ENCODE measurements at places on chromosomes 16 and 17.

- DNase-seq = no peak
Measured at GRCh38 chr17:74641224-74641957, 17.9 kb upstream of the CD300E start.

DNA sequence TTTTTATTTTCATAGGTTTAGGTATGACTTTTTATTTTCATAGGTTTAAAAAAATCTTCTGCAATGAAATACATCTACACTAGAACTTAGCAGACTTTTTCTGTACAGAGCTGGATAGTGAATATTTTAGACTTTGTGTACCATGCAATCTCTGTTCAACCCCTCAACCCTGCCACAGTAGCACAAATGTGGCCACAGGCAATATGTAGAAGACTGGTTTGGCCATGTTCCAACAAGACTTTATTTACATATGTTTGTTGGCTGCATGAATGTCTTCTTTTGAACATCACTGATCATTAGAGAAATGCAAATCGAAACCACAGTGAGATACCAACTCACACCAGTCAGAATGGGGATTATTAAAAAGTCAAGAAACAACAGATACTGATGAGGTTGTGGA is 229.2 kb downstream of the SHISA9 start:
- DNase-seq = no peak

DNA sequence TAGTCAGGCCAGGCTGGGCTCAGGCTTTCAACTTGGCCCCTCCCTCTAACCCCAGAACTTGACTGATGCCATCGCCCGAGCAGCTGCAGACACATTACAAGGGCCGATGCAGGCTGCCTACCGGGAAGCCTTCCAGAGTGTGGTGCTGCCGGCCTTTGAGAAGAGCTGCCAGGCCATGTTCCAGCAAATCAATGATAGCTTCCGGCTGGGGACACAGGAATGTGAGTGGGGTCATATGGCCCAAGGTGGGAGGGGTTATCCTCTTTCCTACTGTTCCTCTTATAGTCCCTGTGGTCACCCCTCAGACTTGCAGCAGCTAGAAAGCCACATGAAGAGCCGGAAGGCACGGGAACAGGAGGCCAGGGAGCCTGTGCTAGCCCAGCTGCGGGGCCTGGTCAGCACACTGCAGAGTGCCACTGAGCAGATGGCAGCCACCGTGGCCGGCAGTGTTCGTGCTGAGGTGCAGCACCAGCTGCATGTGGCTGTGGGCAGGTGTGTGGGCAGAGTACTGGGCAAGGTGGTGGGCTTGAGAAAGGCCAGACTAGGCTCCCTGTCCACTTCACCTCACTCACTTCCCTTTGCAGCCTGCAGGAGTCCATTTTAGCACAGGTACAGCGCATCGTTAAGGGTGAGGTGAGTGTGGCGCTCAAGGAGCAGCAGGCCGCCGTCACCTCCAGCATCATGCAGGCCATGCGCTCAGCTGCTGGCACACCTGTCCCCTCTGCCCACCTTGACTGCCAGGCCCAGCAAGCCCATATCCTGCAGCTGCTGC is 2.1 kb upstream of the NRN1L start:
- DNase-seq = no peak

DNA sequence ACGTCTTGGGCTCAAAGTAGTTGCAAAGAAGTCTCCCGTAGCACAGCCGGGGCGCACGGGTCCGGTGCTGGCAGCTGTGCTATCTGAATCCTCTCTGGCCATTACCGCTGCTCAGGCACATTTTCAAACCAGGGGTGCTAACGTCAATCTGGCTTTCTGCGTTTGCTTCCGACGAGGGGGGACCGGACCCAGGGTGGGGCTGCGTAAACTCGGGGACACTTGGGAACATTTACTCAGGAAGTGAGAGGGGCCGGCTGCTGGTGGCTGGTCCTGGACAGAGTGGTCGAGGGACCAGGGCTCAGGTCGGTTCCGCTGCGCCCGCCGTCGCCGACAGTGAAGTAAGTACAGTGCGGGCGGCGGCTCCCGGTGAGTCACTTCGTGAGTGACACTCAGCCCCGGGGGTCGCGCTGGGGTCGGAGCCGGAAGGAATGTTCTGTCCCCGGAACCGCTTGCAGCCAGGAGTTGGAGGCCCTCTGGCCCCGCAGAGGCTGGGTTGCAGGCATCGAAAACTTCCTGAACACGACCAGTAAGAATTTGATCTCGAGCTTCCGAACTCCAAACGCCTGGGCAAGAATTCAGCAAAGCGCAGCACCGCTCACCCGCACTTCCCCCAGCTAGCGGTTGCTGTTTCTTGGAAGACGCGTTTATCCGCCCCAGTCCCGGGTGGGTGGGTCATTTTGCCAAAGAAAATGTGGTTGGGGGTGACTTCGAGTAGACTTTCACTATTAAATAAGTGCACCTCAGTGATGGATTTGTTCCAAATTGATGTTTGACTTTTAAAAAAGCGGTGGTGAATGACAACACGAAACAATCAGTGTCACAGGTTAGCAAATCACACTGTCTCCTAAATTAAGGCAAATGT is 1.4 kb upstream of the HS3ST3B1 start:
- no peak for DNase-seq

DNA sequence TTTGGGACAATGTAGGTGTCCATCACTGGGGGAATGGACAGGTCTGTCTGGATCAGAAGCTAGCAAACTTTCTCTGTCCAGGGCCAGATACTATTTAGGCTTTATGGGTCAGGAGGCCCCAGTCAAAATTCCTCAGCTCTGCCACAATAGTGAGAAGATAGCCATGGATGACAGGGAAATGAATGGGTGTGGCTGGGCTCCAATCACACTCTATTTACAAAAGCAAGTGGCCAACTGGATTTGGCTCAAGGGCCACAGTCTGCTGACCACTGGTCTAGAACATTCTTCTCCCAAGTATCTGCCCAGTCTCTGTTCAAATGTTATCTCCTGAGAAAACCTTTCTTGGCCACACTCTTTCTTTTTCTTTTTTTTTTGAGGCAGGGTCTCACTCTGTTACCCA is 339.9 kb downstream of the SOX9 start:
- no peak for DNase-seq

DNA sequence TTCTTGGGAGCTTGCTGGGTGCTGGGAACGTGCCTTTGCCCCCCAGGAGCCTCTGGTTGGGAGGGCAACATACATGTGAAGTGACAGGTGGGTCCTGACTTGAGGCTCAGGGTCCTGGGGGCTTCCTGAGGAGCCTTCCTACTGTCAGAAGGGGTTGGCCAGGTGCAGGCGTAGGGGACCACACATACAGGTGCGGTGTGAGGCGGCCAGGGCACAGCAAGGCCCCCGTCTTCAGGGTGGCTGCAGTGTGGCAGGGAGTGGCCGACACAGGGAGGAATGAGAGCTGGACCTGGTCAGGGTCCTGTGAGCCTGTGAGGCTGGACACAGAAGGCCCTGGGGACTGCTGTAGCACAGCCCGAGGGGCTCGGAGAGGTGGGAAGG is 10.6 kb downstream of the TCF25 start:
- DNase-seq = no peak

GRCh38 chr17:13498184-13498583 is 103.5 kb downstream of the HS3ST3A1 start:
- DNase-seq = no peak

DNA sequence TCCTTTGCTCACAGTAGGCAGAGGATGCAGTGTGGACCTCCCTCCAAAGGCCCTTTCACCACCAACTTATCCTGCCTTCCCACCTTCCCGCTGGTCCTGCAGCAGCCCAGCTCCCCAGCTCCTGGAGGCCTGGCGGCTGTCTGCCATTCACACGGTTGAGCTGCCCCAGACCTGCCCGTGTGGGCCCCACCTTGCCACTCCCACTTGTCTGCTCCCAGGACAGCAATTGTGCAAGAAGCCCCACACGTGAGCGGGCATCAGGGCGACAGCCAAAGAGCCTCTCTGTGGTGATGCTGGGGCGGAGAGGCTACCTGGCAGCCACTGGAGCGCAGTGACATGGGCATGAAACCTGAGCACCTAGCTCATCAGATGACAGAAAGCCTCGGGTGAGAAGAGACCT is 248.6 kb upstream of the MAF start:
- no peak for DNase-seq

DNA sequence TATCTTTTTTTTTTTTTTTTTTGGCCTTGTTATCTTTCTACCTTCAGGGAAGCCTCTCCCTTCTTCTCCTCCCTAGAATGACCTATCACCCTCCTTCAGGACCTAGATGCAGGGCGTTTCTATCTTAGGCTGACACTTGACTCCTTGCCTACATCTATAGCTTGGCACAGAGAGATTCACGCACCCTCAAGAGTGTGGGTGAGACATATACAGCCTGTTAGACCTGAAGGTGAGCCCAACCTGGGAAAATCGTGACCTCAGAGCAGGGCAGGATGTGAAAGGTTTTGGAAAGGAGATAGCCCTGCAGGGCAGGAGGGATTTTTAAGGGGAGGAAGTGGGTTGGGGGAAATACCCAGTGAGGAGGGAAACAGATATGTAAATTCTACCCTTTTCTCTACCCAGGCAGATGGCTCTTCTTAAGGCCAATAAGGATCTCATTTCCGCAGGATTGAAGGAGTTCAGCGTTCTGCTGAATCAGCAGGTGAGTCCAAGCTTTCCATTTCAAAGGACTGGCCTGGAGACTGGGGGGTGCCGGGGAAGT is at the start of gene AHSP:
TSS of gene AHSP (plus strand) at position 167 of the 541 bp plus-strand sequence. CDS start at position 407, 240 bp downstream.
- no peak for DNase-seq

GRCh38 chr16:25568991-25569390 is 122.8 kb upstream of the HS3ST4 start:
- no peak for DNase-seq

- no peak for DNase-seq
Measured at GRCh38 chr17:38404174-38404943, 23.9 kb upstream of the ARHGAP23 start.

- no peak for DNase-seq
Measured at GRCh38 chr16:85753559-85753958, 2.7 kb upstream of the C16orf74 start.

- no peak for DNase-seq
Measured at GRCh38 chr16:6356911-6357310, 975.7 kb upstream of the RBFOX1 start.

- peak; percentile 74 for DNase-seq
Measured at GRCh38 chr17:2416010-2416734, 15.3 kb upstream of the MNT start.

DNA sequence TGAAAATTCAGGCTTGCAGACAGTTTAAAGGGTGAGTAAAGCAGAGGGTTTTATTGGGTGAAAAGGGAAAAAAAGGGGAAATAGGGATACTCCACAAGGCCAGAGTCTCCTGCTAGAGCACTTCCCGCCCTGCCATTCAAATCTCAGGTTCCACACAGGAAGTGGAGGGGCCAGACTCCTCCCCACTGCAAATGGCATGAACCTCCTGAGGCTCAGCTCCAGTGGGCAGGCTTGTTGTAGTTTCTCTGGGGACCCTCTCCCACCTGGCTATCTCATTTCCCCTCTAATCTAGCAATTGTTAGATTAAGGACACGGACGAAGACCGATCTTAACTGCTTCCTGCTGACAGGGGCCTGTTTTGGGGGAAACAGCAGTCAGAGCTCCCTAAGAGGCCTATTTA is 43.4 kb downstream of the TAOK1 start:
- no peak for DNase-seq

DNA sequence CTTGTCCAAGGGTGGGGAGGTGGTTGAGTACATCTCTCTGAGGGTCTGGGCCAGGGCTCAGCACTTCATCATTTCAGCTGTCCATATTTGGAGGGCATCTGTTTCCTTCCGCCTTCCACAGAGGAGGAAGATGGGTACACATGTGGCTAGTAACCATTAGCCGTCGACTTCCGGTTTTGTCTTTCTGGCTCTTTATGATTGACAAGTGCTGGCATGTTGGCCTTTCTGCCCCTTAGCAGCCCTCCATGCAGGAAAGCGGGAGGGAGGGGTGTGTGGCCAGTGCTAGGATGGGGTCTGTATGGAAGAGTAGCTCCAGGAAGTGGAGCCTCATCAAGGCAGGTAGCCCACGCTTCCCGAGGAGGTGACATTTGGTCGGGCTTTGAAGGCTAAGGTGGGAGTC is 69.6 kb downstream of the RAI1 start:
- DNase-seq = no peak

GRCh38 chr17:69967910-69968411 is 107.1 kb upstream of the KCNJ16 start:
- no peak for DNase-seq

- no peak for DNase-seq
Measured at GRCh38 chr16:78244131-78244895, 144.9 kb downstream of the WWOX start.

- no peak for DNase-seq
Measured at GRCh38 chr16:14669776-14670175, 24.3 kb downstream of the PLA2G10 start.
